HT1080 (cell line): ENCODE measurements at places on chromosomes 1 and 21.
A peak's percentile ranks its signal among the peaks of the same experiment; 100 is the strongest.

DNA sequence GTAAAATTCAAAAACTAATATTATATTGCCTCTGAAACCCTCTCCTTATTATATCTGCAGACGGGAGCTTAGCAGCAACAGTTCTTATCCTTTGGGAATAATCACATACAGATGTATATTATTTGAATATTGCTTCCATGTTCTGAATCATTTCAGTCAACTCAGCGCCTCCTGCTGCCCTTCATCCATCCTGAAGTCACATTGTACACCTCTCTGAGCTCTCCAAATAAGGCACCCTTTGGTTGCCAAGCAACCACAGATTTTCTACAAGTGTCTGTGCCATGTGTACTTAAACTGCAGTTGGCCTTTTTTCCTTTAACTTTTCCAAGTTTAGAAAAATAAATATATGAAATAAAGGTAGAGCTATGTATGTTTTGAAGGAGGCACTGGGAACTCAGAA is 384.3 kb downstream of the LRRIQ3 start:
- no peak for DNase-seq

- no peak for DNase-seq
Observed at GRCh38 chr1:116578581-116578980, 7.8 kb upstream of the CD58 start.

- peak; percentile 10 for DNase-seq
Observed at GRCh38 chr1:147072482-147073432, 99.5 kb downstream of the PRKAB2 start.

DNA sequence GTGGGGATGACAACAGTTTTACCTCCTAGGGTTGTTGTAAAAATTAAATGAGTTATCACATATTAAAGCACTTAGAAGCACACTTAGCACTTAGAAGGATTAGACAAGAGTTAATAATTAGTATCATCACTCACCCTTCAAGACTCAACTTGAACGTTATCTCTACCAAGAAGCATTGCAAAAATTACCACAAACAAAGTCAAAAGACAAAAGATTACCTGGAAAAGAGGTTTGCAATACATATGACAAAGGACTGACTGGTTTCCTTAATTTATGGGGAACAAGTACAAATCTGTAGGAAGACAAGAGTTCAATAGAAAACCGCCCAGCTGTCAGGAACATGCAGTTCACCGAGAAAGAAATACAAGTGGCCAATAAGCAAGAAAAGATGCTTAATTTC is 93.3 kb upstream of the ATP1A1 start:
- no peak for DNase-seq

DNA sequence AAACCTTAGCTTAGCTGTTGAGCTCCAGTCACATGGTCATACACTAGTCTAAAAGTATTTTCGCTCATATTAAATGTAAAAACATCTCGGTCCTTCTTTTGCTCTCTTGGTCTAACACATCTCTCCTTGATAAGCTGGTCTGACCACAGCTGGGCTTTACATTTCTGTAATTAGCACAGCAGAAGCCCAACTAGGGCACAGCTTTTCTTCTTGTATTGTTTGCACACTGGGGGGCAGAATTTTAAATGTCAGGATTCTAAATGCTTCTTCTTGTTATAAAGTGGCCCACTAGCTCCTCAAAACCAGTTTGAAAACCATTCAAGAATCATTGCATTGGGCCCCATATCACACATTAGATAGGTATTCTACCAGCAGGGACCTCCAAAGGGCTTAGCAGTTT is 289.1 kb upstream of the PKN2 start:
- no peak for DNase-seq

DNA sequence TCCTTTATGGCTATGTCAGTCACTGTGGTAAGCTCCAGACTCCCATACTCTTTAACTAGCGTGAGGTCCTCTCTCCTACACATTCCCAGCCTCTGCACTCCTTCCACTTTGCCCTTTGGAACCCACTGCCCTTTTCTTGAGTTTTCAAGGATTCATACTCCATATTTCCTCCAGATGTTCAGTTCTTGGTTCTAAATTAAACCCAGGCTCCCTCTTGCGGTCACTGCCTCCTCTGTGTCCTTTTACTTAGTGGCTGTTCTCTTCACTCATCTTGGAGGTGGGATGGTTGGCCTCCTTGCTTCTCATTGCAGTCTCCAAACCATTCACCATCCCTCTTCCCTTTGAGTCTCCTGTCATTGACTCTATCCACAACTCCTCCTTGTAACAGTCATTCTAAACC is 208.1 kb downstream of the TGFB2 start:
- peak; percentile 46 for DNase-seq
